Glutamatergic neuron (in vitro differentiated cells): ENCODE measurements at places on chromosomes 3 and 15.

DNA sequence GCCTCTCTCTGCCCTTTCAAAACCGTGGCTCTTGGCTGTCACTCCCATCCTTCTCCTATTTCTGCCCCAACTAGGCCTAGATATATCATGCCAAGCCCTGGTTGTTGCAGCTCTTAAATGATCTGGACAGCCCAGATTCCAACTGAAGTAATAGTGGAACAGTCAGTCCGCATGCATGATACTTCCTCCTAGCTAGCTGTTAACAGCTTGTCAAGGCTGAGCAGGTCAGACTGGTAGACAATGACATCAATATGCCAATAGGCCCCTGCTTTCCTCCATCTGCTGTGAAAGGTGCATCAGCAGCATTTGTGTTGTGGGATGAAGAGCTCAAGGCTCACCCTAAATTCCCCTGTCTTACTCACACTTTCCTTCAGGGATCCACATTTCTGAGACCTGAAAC is 527.7 kb upstream of the TGFBR2 start:
- DNase-seq = no peak

- no peak for DNase-seq
Observed at GRCh38 chr3:106380232-106380631, 511.4 kb upstream of the CBLB start.

DNA sequence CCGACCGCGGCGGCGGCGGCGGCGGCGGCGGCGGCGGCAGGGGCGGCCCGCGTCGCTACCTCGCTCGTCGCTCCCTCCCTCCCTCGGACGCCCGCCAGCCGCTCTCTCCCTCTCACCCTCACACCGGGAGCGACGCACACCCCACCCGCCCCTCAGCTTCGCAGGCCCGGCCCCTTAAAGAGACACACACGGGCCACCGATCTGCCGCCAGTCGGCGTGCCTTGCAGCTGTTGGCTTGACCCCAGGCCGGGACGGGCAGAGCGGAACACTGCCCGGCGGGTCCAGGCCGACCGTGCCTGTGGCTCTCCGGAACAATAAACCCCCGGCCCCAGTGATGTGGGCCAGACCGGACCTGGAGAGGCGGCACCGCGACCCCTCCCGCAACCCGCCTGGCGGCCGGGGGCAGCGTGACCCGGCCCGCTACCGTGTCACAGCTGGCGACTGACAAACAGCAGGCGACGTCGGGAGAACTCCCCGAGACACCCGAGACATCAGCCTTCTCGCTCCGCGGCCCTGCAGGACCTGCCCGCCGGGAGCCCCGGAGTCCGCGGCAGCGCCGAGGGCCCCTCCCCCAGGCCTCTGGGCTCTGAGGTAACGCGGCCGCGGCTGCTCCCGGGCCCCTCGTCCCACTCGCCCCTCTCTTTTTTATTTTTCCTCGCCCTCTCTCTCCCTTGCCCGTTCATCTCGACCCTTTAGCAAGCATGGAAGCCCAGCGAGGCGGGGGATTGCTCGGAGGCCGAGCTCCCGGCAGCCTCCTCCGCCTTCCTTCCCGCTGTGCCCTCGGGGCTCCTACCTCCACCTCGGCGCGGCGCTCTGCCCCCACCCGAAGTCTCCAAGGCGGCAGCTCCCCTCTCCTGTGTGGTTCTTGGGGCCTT is at the start of gene SETD2:
Gene SETD2 (minus strand): TSS at position 107 of the 875 bp plus-strand sequence. CDS start 189 bp downstream, outside the sequence.
- peak; percentile 95 for DNase-seq

GRCh38 chr15:58069008-58069407 is 3.5 kb upstream of the ALDH1A2 start:
- no peak for DNase-seq

DNA sequence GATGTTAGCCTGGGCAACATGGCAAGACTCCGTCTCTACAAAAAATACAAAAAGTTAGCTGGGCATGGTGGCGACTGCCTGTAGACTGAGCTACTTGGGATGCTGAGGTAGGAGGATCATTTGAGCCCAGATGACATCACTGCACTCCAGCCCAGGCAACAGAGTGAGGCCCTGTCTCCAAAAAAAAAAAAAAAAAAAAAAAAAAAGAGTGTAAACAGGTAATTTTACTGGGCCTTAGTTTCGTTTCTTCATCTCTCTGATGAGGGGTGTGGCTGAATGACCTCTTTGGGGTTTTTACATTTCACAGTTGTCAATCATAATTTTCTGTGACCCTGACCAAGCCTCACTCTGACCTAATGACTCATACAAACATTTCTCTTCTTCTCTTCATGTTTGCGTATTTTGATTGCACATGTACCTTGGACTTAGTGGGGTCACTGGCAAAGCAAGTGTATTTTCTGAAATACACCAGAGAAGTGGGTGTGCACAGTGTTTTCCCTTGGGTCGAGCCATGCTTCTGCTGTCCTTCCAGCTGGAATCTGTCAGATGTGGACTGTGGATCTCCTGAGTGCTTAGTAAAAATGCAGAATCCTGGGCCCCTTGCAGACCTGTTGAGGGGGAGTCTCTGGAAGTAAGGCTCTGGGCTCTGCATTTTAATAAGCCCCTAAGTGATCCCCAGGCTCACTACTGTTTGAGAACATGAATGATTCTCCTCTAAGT is 140.5 kb downstream of the FNDC3B start:
- DNase-seq = no peak

DNA sequence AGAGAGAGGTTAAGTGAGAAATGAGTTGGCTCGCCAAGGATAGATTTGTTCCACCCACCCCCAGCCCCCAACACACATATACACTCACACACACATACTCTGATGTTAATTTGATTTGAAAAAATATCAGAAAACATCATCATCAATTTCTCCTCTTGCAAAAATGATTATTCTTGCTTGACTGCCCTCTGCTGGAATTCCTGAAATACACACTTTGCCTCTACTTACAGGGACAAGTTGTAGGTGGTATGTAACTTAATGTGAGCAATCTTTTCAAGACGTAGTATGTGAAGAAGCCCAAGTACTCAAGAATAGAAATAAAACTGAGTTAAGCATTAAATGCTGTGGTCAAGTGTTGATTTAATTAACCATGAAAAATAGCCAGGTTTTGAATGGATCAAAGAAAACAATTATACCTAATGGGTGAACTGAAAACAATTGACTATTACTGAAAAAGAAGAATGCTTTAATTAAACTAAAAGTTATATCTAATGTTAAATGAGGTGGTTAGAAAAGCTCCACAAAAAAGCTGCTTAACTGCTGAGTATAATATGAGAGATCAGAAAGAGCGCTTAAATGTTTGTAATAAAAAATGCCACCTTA is 46.6 kb upstream of the MDFIC2 start:
- no peak for DNase-seq

DNA sequence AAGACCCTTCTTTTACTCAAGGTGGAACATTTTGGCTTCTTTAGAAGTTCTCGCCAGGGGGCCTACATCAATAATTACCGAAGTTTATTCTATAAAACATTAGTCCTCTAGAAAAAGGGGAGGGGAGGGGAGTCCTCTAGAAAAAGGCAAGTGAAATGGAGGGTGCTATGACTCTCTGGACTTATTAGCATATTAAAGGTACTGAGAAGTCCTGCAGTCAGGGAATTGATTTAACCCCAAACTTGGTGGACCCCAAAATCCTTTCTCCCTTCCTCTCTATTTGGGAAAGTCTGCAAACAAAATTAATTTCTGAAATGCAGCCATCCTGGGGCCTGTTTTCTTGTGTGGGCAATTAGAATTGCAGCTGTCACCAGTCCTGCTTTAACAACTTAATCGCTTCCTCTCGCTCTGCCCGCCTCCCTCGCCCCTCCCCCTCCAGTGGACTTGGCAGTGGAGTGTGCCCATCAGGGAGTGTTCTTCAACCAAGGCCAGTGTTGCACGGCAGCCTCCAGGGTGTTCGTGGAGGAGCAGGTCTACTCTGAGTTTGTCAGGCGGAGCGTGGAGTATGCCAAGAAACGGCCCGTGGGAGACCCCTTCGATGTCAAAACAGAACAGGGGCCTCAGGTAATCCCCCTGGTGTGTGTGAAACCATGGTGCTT is 18.9 kb upstream of the LRRK1 start:
- DNase-seq = no peak

DNA sequence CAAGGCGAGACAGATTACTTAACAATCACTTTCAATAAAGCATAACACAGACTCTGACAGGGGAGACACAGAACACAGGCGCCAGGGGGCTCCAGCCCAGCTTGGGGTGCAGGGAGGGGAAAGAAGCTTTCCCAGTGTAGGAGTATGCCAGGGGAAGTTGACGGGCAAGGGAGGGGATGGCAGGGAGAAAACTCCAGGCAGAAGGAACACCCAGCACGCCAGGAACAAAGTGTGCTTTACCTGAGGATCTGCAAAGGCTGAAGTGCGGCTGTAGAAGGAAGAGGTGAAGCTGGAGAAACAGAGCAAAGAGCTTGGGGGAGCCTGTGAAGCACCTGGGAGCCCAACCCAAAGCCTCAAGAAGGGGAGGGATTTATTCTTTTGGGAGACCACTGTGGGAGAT is 12.1 kb downstream of the RGMA start:
- DNase-seq = no peak

DNA sequence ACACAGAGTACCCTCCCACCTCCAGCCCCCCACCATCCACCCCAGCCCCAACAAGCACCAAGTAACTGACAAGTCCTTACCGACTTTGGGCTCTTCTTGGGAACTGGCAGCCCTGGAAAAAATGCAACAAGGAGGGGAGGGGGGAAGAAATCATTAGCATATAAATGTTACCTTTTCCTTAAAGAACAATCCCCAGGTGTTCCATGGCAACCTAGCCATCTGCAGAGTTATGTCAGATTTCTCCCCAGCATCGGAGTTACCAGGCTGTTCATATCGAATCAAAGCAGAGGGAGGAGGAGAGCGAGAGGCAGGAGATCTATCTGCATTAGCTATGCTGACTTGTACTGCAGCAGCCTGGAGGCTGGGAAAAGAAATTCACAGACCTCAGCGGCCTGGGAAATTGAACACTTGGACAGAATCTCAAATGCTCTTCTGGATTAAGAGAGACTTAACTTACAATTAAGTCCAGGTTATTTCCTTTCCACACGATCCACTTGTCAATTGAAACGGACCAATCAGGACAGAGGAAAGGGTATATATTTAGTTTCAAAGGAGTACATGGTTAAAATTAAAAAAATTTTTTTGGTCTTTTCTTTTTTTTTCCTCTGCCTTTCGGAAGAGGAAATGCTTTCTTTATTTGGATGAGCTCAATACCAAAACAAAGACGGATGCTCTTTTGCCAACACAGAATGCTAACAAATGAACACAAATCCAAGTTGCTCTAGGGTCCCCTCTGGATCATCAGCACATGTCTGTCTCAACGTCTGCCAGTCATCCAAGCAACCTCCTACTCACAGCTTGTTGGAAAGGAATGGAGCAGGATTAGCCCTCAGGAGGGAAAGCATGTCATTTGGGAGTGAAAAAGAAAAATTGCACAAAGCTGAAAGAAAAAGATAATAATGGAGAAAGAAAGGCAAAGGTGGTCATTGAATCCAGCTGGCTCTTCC is 637.1 kb downstream of the MAGI1 start:
- DNase-seq = no peak

GRCh38 chr3:23574822-23575315 is 230.9 kb upstream of the UBE2E1 start:
- DNase-seq = no peak

GRCh38 chr3:33646406-33646805 is 71.6 kb downstream of the CLASP2 start:
- no peak for DNase-seq

- DNase-seq = no peak
Observed at GRCh38 chr3:63877737-63878393, 14.2 kb downstream of the ATXN7 start.

GRCh38 chr3:138694287-138695007 is 85.9 kb downstream of the FAIM start:
- no peak for DNase-seq

- DNase-seq = no peak
Observed at GRCh38 chr15:93111451-93111850, 22.4 kb upstream of the RGMA start.

DNA sequence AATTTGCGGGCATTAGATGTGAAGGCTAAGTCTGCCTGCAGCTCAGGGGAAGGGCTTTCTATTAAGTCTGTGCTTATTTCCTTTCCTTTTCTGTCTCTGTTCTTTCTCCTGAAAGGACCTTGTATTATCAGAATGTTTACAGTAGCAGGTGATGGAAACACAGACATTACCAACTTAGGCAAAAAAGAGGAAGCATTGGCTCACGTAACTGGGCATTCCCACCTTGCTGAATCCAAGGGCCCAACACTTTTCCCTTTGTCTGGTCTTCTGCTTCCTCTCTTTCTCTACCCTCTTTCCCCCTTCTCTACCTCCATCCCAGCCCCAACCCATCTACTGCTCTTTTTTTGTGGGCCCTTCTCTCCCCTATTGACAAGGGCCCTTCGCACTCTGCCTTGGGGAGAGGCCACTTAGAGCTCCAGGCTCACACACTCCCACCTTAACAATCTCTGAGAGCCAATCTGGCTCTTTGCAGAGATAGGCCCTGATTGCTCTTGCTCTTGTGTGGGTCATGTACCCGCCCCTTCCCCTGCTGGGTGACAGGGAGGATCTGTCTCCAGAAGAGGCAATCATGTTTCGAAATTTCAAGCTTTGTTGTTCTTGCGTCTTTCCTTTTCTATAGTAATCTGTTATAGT is 35.0 kb downstream of the ACAA1 start:
- no peak for DNase-seq

- no peak for DNase-seq
Observed at GRCh38 chr3:133447750-133448477, 48.1 kb downstream of the BFSP2 start.

GRCh38 chr15:66802025-66803001 is 100.3 kb downstream of the SMAD6 start:
- no peak for DNase-seq

- DNase-seq = no peak
Observed at GRCh38 chr3:113775516-113775915, 28.7 kb downstream of the ATP6V1A start.

GRCh38 chr15:55999658-56000057 is 6.2 kb upstream of the NEDD4 start:
- DNase-seq = no peak

DNA sequence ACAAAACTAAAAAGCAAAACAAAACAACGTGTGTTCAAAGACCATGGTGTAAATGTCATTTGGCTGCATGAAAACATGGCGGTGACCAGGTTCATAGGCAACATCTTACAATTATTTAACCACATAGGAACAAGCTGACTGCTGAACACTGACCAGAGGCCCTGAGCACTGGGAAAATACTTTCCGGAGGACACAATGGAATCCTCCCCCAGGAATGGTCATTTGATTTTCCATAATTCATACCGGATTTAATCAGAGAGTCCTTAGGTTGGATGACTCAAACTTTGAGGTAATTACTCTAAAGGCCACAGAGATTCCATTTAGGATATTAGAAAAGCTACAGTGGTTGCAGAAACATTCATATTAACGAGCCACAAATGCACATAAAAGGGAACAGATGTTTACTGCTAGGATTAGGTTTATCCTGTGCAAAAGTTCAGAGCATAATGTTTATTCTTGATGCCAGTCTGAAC is 254.7 kb downstream of the NR1D2 start:
- no peak for DNase-seq

- peak; percentile 12 for DNase-seq
Observed at GRCh38 chr3:127454051-127454450, 136.5 kb downstream of the TPRA1 start.

- peak; percentile 18 for DNase-seq
Observed at GRCh38 chr3:153087595-153088566, 74.1 kb upstream of the RAP2B start.

DNA sequence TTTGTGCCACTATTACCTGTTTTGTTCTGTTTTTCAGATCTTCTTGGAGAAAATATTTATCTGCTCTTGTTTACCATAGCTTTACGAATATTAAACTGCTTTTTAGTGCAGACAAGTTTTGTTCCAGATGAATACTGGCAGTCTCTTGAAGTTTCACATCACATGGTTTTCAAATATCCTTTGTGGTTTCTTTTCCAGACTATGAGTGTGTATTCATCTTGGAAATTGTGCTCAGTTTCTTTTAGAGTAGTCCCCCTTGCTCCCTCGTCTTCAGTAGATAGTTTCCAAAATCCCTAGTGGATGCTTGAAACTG is 1.2 kb downstream of the PIGB start:
- DNase-seq = no peak
